ENCODE measurements at places on chromosomes 3 and 15.

DNA sequence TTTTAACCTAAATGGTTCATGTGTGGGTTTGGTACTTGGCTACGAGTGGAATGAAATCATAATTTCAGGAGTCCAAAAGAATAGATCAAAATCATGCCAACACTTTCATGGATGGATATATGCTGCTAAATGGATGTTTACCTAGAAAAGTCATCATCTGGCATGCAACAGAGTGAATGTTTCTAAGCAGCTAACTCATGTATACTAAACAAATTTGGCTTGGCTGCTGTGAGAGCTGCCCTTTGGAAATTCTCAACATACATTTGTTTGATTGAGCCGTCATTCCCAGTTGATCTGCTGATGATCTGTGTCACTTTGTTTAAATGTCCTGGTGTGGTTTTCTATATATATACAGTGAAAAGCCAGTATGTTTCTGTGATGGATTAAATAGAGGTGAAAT lies 263.3 kb downstream of the MECOM start:
- DNase-seq: no peak

- no peak for DNase-seq
Measured at GRCh38 chr3:150429767-150430671, 21.9 kb downstream of the TSC22D2 start.

DNA sequence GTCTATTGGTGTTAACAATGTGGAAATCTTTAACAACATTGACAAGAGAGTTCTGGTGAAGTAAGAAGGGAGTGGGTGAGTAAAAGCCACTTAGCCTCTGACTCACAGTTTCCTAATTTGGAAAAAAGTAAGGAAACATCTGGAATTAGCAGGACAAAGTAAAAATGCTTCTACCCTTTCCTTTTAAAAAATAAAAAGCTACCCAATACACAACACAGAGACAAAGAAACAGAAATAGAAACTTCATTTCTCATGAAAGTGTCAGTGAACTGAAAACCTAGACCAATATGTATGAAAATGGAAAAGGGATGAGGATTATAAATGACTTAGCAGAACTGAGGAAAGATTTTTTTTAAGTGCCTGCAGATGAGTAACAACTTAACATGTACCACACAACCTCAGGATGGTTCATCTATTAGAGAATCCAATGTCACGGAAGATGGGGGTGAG lies 65.4 kb downstream of the SSR3 start:
- no peak for DNase-seq

- no peak for DNase-seq
Measured at GRCh38 chr15:92528736-92529135, 126.8 kb downstream of the FAM174B start.

DNA sequence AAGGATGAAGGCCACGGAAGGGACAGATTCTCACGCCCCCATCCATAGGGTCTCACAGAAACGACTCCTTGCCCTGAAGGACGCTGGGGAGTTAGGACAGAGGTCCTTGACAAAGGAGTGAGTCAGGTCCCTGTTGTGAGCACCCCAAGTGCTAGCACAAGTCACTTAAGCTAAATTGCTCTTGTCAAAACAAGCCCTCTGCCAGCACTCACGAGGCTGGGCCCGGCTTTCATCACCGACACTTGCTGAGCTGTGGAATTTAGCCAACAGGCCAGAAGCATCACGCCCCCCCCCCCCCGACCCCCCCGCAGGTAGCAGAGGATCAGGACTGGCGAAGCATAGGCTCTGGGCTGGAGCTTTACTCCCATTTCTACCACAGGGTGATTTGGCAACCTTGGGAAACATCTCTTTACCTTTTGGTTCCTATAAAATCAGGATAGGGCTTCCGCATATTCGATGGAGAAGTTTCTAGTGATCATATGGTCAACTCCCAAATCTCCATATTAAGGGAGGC lies 75.4 kb downstream of the ADCY5 start:
- DNase-seq: no peak

DNA sequence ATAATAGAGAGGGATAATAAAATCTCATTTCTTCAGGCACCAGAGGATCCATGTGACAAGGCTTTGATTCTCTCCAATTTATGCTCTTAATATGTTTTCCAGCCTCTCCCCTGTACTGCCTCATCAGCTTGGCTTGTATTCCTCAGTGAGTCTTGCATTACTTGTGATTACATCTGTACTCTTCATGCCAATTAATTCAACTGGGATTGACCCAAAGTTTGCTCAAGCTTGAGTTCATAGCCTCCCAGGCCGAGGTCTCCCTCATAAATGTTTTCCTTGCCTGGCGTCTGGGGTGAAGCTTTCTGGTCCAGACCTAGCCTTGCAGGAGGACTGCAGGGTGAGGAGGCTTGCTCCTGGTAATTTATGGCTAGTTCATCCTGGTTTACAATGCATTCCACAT lies 146.9 kb downstream of the CHST2 start:
- DNase-seq: no peak

DNA sequence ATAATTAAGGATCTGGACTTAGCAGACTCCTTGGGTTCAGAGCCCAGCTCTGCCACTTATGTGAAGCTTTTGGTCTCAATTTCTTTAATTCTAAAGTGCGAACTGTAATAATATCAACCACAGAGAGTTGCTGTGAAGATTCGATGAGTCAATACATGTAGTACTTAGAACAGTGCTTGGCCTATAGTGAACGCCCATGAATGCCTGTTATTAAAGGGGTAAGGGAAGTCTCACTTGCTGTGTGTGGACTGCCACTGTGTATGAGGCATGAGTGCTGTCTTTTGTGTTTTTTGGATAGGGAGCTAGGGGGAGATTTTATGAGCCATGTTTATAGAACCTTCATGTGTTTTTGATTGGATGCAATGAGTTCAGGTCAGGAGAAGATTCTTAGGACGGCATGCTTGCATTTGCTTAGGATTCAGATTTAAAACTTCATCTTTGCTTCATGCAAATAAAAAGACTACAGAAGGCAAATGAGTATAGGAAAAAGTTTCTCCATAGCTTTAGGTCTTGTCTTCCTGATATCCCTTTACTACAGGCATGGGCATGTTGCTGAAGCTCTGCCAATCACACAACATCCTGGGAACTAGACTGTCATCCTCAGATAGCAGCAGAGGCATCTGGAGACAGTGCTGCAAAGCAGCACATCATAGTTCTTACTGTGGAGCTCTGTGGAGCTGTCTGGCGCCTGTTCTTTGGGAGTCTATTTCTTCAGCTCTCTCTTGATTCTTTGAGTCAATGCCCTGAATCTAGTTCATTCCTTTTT lies 50.0 kb downstream of the PLS1 start:
- no peak for DNase-seq

GRCh38 chr3:110397115-110397514 lies 674.5 kb upstream of the NECTIN3 start:
- no peak for DNase-seq

DNA sequence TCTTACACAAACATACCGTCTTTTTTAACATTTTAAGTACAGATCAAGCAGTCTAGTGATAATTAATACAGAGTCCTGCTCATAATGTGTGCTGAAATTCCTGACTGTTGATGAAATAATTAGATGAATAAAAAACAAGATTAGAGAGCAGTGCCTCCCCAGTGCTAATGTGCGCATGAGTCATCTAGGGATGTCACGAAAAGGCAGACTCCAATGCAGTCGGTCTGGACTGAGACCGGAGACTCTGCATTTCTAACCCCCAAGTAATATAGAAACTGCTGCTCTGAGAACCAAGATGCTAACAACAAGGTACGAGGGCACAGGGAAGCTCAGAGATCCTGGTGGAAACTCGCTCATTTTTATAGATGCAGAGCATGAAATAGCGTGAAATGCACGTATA lies 61.4 kb downstream of the COL8A1 start:
- no peak for DNase-seq

DNA sequence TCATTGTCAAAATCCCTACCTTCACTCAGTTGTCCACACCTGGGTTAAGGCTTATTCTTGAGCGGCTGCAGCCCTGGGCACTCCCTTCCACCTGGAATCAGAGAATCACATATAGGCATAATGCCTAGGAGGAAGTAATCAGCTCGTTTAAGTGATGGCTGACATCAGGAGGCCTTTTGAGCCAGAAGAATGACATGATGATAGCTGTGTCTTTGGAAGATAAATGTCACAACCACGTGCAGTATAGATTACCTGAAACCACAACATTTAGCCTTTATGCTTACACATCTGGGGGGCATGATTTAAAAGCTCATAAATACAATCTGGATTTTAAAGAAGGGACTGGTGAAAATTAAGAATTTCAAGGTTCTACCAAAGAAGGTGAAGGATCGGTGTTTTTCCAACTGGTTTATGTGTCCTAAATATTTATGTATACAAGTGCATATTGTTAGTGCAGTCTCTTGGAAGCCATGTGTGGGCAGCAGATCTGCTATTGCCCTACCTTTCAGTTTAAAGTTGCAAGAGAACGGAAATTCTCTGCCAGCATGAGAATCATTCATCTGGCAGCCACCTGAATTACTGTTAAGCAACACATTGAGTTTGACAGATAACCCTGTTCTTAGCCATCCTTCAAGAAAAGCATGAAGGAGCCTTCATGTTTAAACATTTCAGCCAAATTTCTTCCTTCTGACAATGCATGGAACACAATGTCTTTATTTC lies 163.4 kb upstream of the NR2E3 start:
- DNase-seq: no peak

DNA sequence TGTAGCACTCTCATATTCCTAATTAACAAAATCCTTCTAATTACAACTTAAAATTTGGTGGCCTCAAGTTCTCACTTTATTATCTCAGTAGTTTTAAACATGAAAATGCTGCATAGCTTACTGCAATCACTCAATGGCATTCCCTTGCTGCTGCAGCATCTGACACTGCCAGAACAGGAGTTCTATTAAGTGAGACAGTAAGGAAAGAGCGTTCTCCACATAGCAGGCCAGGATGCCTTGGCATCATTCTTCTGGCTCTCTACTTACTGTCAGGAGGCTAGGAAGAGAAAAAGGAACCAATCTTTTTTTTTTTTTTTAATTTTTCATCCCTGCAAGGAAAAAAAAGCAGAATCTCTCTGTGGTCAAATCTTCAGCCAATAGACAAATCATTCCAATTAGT lies 3.2 kb downstream of the CNBP start:
- DNase-seq: no peak

GRCh38 chr3:41104147-41104546 lies 95.2 kb upstream of the CTNNB1 start:
- no peak for DNase-seq

- no peak for DNase-seq
Measured at GRCh38 chr15:88202231-88202630, 54.3 kb downstream of the NTRK3 start.
